ENCODE measurements at places on chromosomes 3 and 15. TPM values are rescaled to one million over a fixed set of nuclear protein-coding genes. Genes with fewer than 3 reads are reported as not detected.

GRCh38 chr15:55322467-55322866 is 3.4 kb downstream of the PIGB start:
- DNase-seq: no peak
- no peak overlapping the region for H3K4me3 ChIP-seq
- H3K36me3 ChIP-seq: 0 out of 2 replicates have a peak, but pooled peaks cover under 1% of the 10 kb centered on the region
- no peaks in the 10 kb centered on the region for H3K4me1 ChIP-seq

GRCh38 chr3:40109641-40110490 is 199.6 kb upstream of the EIF1B start:
- no peaks in the 10 kb centered on the region for H3K27me3 ChIP-seq
- DNase-seq: no peak
- no peak overlapping the region for H3K27ac ChIP-seq
- H3K4me3 ChIP-seq: no peak overlapping the region
- H3K36me3 ChIP-seq: no peaks in the 10 kb centered on the region

GRCh38 chr3:10432931-10433330 is 72.5 kb downstream of the ATP2B2 start:
- H3K27ac ChIP-seq: no peak overlapping the region
- no peak for DNase-seq
- peaks cover 8% of the 10 kb centered on the region for H3K4me1 ChIP-seq

- no peak overlapping the region for H3K27ac ChIP-seq
- no peaks in the 10 kb centered on the region for H3K4me1 ChIP-seq
- no peak overlapping the region for H3K4me3 ChIP-seq
- H3K27me3 ChIP-seq: no peaks in the 10 kb centered on the region
- DNase-seq: no peak
These were observed 686.3 kb downstream of the NTRK3 start for GRCh38 chr15:87570206-87570605.

DNA sequence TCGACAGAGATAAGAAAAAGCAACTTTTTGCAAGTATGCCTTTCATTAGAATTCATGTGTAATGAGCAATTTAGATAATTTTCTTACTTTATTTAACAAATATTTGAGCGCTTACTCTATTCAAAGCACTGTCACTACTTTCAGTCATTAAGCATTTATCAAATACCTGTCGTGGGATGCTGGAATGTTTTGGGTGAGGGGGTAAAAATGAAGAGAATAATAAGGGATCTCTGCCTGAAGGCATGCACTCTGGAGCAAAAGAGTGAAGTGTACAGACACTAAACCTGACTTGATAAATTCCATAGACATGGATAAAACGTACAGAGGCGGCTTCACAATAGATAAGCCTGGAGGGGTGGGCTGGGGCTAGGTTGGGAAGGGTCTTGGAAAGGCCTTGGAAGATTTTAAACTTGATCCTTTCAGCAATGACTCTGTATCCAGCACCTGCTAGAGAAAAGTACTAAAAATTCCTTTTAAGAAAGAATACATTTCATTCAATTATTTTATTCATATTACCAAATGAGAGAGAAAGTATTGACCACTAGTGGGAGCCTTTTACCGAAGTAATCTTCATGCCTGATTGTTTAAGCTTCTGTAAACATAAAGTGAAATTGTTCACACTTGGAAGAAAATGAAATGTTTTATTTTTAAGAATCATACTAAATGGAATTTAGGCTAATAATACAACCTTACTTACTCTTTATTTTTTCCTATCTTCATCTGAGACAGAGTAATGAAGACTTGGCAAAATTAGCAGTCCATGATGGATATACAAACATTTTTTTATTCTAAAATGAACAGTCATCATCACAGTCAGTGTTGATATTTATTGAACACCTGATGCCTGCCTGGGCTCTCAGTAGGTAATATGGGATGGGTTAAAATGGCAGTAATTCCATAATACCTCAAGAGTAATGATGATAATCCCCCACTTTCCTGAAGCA is 113.2 kb downstream of the PPP2R3A start:
- no peaks in the 10 kb centered on the region for H3K36me3 ChIP-seq
- H3K27ac ChIP-seq: no peak overlapping the region
- DNase-seq: no peak

The IL5RA gene
- not detected for total RNA-seq

DNA sequence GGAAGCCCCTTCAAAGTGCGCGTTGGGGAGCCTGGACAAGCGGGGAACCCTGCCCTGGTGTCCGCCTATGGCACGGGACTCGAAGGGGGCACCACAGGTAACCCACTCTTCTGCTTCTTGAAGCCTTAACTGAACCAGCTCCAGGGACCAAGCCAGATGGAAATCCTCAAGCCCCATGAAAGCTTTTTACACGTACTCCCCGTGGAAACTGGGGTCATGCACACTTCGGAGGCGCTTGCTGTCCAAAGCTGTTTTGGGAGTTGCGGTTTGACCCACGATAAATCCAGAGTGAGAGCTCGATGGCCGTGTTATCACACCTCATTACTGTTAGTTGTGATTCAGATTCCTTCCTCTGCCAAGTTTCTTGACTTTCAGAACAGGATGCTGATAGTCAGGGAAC is 47.5 kb downstream of the DNASE1L3 start:
- H3K4me1 ChIP-seq: no peaks in the 10 kb centered on the region
- peaks cover 6% of the 10 kb centered on the region for H3K36me3 ChIP-seq
- H3K4me3 ChIP-seq: no peak overlapping the region
- H3K27me3 ChIP-seq: no peaks in the 10 kb centered on the region
- DNase-seq: no peak

The IQCF5 gene
- total RNA-seq: not detected

The CFAP20DC gene
- total RNA-seq: 1.8 TPM

- H3K27me3 ChIP-seq: no peaks in the 10 kb centered on the region
- peak within 1 kb of the TSS; percentile 94 for H3K27ac ChIP-seq
- no peaks in the 10 kb centered on the region for H3K36me3 ChIP-seq
- peak; percentile 66 for DNase-seq
- peaks cover 7% of the 10 kb centered on the region for H3K4me1 ChIP-seq
These were observed at the start of gene PCYT1A for GRCh38 chr3:196287440-196288140. TSS of gene PCYT1A (minus strand) at chr3:196287726. CDS start at chr3:196270531, 17,195 bp downstream.

DNA sequence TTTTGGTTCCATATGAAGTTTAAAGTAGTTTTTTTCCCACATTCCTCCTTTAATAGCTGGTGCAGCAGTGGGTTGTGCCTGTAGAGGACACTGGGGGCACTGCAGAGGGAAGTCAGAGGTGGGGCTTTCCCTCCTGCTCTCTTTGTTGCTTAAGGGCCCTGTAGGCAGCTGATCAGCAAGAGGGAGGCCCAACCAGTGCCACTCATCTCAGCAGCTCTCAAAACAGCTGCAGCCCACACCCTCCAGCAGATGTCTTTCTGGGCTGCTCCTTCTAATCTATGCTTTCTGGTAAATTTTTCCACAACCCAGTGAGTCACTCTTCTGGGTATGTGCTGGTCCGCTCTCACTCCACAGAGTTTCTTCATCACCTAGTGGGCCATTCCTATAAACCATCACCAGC is 263.8 kb downstream of the FEZF2 start:
- H3K36me3 ChIP-seq: no peaks in the 10 kb centered on the region
- no peak overlapping the region for H3K4me3 ChIP-seq
- H3K27me3 ChIP-seq: no peaks in the 10 kb centered on the region
- no peaks in the 10 kb centered on the region for H3K4me1 ChIP-seq
- DNase-seq: no peak

The CCDC71 gene
- total RNA-seq: 30.3 TPM

DNA sequence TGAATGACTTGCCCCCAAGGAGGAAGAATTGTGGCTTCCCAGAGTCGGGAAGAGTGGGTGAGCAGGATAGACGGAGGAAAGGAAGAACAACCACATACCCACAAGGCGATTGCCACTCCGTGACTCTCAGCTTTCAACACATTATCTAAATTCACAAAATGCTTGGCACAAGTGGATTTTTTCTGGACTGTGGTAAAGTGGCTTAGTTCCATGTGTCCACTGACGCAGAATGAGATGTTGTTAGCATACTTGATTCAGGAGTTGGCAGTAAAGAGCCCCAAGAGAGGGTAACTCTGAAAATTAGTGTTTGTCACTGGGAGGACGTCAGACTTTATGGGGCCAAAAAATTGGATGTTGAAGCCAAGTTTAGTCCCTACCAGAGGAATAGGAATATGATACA is 198.8 kb upstream of the CTNNB1 start:
- H3K27ac ChIP-seq: no peak overlapping the region
- no peaks in the 10 kb centered on the region for H3K4me1 ChIP-seq
- no peaks in the 10 kb centered on the region for H3K27me3 ChIP-seq

- H3K36me3 ChIP-seq: no peaks in the 10 kb centered on the region
- H3K27me3 ChIP-seq: no peaks in the 10 kb centered on the region
- DNase-seq: no peak
- H3K27ac ChIP-seq: no peak overlapping the region
- H3K4me1 ChIP-seq: no peaks in the 10 kb centered on the region
These were observed 27.6 kb downstream of the PLXNB1 start for GRCh38 chr3:48402281-48402732.

GRCh38 chr3:130423064-130423463 is 77.6 kb downstream of the COL6A5 start:
- H3K27me3 ChIP-seq: no peaks in the 10 kb centered on the region
- no peak overlapping the region for H3K27ac ChIP-seq
- no peak for DNase-seq
- H3K4me3 ChIP-seq: no peak overlapping the region
- no peaks in the 10 kb centered on the region for H3K4me1 ChIP-seq

DNA sequence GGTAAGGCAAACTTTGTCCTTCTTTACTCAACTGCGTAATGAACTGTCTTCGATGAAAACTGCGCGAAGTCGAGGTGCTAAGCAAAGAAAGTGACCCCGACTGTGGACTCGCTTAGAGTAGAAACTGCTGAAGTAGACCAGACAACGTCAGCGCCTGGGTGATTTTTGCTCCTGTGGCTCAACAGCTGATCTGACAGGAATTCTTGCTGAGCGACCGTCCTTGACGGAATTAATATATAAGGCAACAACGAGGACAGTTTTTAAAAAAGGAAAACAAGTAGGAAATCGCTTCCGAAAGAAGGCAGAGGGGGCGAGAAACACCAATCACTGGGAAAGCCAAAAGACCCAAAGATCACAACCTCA is 541 bp downstream of the RPS27L start:
- H3K27me3 ChIP-seq: no peaks in the 10 kb centered on the region
- peak overlapping the region; percentile 96 for H3K27ac ChIP-seq
- peak overlapping the region; percentile 78 for H3K4me3 ChIP-seq
- H3K4me1 ChIP-seq: peaks cover 7% of the 10 kb centered on the region
- H3K36me3 ChIP-seq: peaks cover 15% of the 10 kb centered on the region

- no peaks in the 10 kb centered on the region for H3K36me3 ChIP-seq
- no peak for DNase-seq
- H3K27me3 ChIP-seq: no peaks in the 10 kb centered on the region
These were observed 245.7 kb upstream of the TPRG1 start for GRCh38 chr3:188926111-188926510.

- no peak overlapping the region for H3K4me3 ChIP-seq
- H3K27ac ChIP-seq: no peak overlapping the region
- no peak for DNase-seq
- H3K27me3 ChIP-seq: no peaks in the 10 kb centered on the region
- no peaks in the 10 kb centered on the region for H3K36me3 ChIP-seq
These were observed 602.2 kb downstream of the FOXP1 start for GRCh38 chr3:70981231-70981880.

- no peak overlapping the region for H3K4me3 ChIP-seq
- no peaks in the 10 kb centered on the region for H3K27me3 ChIP-seq
- H3K36me3 ChIP-seq: no peaks in the 10 kb centered on the region
- peaks cover 18% of the 10 kb centered on the region for H3K4me1 ChIP-seq
- DNase-seq: no peak
These were observed 502.9 kb downstream of the SHQ1 start for GRCh38 chr3:72345237-72345878.

GRCh38 chr3:155701882-155702465 is 42.9 kb downstream of the PLCH1 start:
- H3K4me1 ChIP-seq: no peaks in the 10 kb centered on the region
- DNase-seq: no peak
- no peaks in the 10 kb centered on the region for H3K27me3 ChIP-seq
- H3K4me3 ChIP-seq: no peak overlapping the region
- H3K27ac ChIP-seq: no peak overlapping the region
- no peaks in the 10 kb centered on the region for H3K36me3 ChIP-seq

The SPTBN5 gene
- 0.18 TPM for total RNA-seq

DNA sequence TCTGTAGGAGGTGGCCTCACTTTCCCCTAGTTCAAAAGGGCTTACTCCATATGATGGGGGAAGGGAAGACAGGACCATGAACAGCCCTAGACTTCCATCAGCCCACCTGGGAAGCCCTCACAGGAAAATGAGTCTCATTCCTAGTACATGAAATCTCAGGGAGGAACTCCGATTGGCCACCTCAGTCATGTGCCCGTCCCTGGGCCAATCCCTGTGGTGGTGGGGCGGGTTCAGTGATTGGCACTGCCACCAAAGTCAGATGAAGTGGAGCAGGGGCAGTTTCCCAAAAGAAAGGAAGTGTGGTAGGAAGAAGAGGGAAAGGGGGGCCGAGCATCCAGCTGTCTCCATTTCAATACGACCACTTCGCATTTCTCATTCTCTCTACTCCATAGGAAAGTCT is 25.9 kb upstream of the GP9 start:
- DNase-seq: no peak
- H3K27me3 ChIP-seq: no peaks in the 10 kb centered on the region
- H3K36me3 ChIP-seq: no peaks in the 10 kb centered on the region
- H3K27ac ChIP-seq: no peak overlapping the region

All from GM12878 (cell line).